ENCODE measurements at places on chromosomes 7 and 10.

GRCh38 chr10:102678842-102679289, 34.6 kb downstream of the TRIM8 start:
- peak; percentile 42 for DNase-seq

DNA sequence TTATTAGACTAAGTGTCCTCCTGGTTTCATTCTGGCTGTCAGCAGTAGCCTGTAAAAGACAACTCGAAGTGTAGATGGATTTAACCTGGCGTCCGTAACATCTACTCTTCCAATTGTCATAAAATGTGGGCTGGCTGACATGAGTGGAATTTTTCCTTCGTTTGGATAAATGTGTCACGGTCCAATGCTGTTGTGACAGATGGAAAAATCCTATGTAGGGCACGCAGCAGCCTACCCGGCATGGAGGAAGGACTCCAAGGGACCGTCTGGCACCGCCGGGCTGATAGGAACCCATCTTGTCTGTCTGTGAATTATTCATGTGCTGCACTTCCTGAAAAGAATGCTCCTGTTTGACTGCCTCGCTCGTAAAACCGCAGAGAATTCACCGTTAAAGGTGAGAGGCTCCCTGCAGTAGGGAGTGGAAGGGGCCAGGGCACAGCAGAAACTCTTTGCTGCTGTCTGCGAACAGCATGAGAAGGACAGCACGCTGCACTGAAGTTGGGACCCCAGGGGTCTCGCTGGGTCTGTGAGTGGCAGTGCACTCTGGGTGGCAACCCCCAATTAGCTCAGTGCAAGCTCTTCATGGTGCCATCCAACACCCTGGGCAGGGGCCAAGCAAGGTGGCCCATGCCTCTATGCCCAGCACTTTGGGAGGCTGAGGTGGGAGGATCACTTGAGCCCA, 1.6 kb upstream of the ORAI2 start:
- peak; percentile 71 for DNase-seq

GRCh38 chr10:110138197-110138812, 69.1 kb upstream of the MXI1 start:
- DNase-seq, result peak; percentile 30

DNA sequence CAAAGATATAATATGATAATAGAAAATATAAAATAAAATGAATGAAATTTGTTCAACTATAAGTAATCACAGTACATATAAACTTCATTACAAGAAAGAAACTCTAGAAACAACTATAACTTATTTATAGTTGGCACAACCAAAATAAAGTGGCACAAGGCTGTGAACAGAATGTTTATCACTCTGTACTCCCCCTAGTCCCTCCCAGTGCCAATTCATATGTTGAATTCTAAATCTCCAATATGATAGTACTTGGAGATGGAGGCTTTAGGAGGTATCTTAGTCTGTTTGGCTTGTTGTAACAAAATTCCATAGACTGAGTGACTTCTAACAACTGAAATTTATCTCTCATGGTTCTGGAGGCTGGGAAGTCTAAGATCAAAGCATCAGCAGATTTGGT, 145.0 kb upstream of the TMEM229A start:
- DNase-seq, result no peak

GRCh38 chr7:130740606-130741005, 6.6 kb upstream of the KLF14 start:
- DNase-seq, result no peak

DNA sequence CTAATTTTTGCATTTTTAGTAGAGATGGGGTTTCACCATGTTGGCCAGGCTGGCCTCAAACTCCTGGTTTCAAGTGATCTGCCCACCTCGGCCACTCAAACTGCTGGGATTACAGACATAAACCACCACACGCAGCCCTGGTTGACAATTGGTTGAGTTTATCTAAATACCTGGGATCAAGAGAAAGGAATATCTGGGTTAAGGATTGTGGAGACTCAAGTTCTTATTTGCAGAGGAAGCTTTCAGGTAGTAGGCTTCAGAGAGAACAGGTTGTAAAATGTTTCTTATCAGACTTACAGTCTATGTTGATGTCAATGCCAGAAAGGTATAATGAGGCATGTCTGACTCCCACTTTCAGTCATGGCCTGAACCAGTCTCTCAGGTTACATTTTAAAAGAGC, 5.9 kb upstream of the TMEM254 start:
- DNase-seq, result no peak

GRCh38 chr10:98361131-98362025, 53.6 kb downstream of the PYROXD2 start:
- DNase-seq, result peak; percentile 57

GRCh38 chr7:54783952-54784351, 24.9 kb upstream of the SEC61G start:
- DNase-seq, result no peak

GRCh38 chr10:62095181-62096122, 173.2 kb downstream of the RTKN2 start:
- no peak for DNase-seq

- no peak for DNase-seq
Measured at GRCh38 chr7:4017785-4018184, 664.3 kb upstream of the FOXK1 start.

DNA sequence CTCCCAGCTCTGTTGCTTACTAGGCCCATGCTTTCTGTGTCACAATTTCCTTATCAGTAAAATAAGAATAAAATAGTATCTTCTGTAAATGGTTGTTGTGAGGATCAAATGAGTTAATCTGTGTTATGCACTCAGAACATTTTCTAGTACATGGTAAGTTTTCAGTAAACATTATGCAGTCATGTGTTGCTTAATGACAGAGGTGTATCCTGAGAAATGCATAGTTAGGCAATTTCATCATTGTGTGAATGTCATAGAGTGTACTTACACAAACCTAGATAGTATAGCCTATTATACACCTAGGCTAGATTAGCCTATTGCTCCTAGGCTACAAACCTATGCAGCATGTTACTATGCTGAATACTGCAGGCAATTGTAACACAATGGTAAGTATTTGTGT, 4.4 kb downstream of the PTTG1IP2 start:
- DNase-seq, result no peak

- no peak for DNase-seq
Measured at GRCh38 chr10:132983252-132984007, 41.1 kb upstream of the CFAP46 start.

DNA sequence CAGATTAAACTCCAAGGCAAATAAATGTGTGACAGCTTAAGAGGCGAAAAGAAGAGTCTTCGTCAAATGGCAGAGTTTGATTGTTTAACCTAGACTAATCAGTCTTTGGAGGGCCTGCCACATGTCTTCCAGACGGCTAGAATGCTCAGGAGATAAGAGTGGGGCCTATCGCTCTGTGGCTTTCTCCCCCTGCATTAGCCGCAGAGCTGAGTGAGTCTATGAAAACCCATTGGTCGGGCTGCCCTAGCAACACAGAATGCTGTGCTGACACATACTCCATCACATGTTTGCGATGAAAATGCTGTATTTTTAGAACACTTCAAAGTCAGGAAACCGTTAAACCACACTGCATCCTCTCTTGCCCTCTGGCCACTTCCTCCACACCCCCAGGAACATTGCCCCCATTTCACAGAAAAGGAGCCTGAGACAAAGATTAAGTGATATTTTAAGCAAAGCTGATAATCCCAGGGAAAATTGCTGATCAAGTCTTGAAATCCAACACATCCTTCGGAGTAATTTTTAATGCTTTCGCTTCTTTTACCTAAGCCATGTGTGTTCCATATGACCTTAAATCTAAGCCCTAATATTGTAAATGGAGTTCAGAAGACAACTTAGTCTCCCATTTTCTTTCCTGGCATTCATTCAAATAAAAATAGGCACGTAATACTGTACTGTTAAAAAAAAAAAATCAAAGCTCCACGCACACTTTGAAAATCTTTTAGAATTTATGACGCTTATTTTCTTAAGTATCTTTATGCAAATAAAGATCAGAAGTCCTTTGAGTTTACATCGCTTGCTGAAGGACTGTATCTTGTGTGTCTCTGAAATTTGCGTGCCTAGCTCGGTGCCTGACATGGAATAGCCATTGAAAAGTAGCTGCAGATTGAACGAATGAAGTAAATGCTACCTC, 161.2 kb downstream of the CELF2 start:
- peak; percentile 63 for DNase-seq

- DNase-seq, result no peak
Measured at GRCh38 chr10:79081353-79082034, 12.7 kb downstream of the ZMIZ1 start.

- DNase-seq, result no peak
Measured at GRCh38 chr7:101803203-101804087, 14.0 kb upstream of the CUX1 start.

GRCh38 chr7:69114374-69114773, 483.9 kb upstream of the AUTS2 start:
- DNase-seq, result no peak

DNA sequence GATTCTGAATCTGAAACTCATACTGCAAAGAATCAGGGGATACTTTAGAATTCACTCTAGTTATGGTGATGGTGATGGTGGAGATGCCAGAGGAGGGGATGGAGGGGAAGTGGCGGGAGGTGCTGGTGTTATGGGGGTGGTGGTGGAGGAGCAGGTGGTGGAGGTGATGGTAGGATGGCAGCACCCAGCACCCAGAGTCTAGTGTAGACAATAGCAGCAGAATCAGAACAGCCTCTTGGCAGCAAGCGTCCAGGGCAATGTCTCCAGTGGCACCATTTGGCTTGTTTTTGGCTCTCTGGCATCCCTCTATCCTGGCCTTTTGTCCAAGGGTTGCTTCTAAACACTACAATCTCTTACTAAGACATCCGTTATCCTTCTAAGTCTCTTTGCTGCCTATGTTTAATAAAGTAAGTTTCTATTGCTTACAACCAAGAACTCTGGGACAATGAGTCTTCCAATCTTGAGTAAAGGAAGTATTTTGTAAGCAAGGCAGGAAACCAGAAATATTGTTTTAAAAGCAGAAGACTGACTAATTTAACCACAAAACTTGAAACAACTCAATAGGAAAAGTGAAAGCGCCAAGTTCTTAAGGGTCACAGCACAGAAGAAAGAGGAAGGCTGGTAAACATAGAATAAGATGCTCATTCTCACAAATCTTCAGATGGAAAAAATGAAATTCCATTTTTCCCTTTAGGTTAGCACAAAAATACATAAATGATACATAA, 42.4 kb upstream of the GDF10 start:
- peak; percentile 39 for DNase-seq

DNA sequence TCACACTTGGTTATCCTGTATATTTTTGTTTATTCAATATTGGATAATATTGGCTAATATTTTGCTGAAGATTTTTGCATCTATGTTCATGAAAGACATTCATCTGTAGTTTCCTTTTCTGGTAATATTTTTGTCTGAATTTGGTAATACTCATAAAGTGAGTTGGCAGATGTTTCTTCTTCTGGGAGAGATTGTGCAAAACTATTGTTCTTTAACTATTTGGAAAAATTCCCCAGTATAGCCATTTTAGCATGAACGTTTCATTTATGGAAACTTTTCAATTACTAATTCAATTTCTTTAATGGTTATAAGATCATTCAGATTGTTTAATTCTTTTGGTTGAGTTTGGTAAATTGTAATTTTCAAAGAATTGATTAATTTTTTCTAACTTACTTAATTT, 560.8 kb upstream of the FZD8 start:
- no peak for DNase-seq

- DNase-seq, result peak; percentile 57
Measured at GRCh38 chr10:16570731-16571130, 49.1 kb upstream of the C1QL3 start.

DNA sequence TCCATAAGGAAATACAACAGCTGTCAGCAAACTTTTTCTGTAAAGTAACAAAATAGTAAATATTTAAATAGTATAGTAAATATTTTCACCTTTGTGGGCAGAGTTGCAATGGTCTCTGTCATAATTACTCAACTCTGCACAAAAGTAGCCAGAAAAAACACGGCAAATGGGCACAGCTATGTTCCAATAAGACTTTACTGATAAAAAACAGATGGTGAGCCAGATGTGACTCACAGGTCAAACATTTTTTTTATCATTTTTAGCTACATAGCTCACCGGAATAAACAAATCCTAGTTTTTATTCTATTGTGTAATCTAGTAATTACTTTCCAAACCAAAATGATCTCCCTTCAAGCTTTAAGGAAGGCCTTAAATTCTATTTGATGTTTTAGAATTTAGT, 55.3 kb downstream of the NCAPG2 start:
- no peak for DNase-seq

- no peak for DNase-seq
Measured at GRCh38 chr10:133231244-133231945, 1.4 kb downstream of the UTF1 start.

DNA sequence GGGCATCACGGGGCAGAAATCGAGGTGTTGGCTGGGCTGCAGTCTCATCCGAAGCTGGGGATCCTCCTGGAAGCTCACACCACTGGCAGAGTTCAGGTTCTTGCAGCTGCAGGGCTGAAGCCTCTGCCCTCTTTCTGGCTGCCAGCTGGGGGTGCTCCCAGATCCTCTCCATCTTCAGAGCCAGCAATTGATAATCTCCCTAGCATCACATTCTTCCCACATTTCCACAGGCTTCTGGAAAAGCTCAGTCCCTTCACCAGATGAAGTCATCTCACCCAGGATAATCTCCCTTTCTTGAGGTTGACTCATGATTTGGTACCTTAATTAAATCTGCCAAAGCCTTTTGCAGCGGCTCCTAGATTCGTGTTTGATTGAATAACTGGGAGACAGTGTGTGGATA, 55.2 kb downstream of the NRP1 start:
- no peak for DNase-seq

DNA sequence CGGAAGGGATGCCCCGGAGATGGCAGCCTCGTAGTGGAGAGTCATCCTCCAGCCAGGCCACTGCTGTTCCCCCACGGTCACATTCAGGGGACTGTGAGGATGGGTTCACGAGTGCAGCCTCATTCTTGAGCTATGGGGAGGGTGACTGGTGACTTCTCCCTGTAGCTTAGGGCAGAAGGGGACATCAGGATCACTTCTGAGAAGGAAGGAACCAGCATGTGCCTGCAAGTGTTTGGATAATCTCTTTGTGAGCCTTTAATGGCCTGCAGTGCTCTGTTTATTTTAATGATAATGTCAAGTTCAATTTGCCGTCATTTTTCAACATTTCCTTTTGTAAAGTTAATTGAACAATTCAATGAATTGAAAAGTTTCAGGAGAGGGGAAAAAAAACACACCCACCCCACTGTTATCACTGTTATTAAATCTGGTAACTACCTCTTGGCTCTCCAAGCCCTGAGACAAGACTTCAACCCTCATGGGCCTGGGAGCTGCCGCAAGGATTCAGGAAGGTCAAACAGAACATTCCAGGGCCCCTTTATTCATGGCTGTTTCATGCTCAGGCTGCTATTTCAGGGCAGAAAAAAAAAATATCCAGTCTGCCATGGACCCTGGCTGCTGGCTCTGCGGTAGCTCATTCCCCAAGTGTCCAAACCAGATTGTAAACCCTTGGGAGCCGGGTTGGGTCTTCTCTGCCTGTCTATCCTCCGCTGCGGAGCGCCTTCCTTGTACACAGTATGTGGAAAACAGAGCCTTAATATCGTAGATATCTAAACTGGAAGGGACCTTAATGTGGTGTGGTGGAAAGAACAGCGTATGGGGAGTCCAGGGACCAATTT, 100.4 kb downstream of the CDH23 start:
- DNase-seq, result no peak

GRCh38 chr7:6725003-6725402, 18.3 kb upstream of the ZNF12 start:
- peak; percentile 79 for DNase-seq

Measured in GM06990 (cell line).